ENCODE measurements at places on chromosomes 7 and 10.

- DNase-seq = no peak
These were observed 45.9 kb downstream of the COL1A2 start for GRCh38 chr7:94440451-94441039.

DNA sequence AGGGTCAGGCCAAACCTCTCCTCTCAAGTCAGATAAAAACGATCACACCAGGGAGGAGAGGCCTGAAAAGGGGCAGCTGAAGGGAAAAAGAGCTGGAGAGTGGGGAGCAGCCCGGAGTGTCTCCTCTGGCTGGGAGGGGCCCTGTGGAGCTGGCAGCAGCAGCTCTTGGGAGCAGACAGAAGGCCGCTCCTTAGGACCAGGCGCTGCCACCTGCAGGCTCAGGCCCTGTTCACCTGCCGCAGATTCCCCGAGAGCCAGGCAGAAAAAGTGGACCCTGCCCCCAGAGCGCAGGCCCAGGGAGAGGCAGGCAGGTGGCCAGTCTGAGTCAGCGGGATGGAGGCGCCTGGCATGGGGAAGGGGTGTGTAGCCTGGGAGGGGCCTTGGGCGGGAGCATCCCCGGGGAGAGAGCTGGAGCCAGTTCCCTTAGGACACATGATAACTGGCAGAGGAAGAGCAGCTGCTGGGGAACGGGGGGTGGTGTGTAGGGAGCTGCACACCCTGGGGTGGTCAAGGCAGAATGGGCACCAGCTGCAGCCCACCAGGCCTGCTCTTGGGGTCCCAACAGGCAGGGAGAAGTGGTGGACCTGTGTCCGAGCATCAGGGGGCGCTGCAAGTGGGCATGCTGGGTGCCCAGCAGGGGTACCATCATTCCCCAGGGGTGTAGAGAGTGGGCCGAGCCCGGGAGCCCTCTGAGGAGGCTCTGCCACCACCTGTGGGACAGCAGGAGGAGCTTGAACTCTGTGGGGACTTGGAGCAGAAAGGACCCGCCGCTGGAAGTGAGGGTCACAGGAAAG, 177.2 kb upstream of the RHEB start:
- DNase-seq = peak; percentile 94

DNA sequence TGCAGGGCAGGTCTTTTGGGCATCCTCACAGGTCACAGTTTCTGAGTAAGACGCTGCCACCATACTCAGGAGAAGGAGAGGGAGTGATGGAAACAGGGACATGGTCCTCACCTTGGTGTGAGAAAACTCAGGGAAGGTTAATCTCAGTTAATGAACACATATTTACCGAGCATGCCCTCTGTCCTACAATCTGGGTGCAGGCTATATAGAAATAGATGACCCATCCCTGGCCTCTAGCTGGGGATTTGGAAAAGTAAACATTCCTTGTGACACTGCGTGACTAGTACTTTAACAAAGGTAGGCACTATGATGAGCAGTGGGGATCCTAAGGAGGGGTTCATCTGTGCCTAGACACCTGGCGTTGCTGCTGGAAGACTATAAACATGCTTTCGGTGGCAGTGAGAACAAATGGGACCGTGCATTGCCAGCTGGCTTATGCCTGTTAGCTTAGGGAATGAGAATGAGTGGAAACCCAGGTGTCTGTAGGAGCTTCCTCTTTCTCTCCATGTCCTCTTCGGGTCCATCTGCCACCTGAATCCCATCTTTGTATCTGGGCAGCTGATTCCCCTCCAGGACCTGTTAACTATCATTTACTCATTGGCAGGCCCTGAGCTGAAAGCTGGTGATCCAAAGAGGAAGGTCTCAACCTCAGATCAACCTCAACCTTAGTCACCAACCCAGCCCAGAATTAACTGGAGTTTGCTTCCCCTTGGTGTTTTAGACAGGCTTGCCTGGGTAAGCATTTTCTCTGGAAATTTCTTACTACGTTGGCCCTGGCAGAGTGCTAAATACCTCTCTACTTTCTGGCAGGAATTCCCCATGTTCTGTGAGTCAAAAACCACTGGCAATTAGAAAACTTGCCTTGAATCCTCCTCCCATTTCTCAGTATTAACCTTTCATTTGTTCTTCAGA, 794 bp downstream of the MBL2 start:
- DNase-seq = no peak

GRCh38 chr10:69311309-69311708, 33.0 kb downstream of the HK1 start:
- DNase-seq = no peak
